Neural progenitor cell (in vitro differentiated cells): ENCODE measurements at places on chromosomes 6 and 20. TPM values are rescaled to one million over a fixed set of nuclear protein-coding genes. Genes with fewer than 3 reads are reported as not detected.

GRCh38 chr6:158011980-158012566 is 30.4 kb downstream of the SYNJ2 start:
- DNase-seq, result no peak

Gene SCRT2
- not detected in 2 replicates for total RNA-seq

Gene OR2B6
- total RNA-seq, result 0.22 TPM in 1 of 2 replicates, not detected in the other

Gene ROMO1
- 135 and 253 TPM in 2 replicates for total RNA-seq

GRCh38 chr6:20566109-20566508 is 31.9 kb downstream of the CDKAL1 start:
- no peak for DNase-seq

GRCh38 chr6:26284537-26285142 is 80.4 kb upstream of the BTN3A2 start:
- peak; percentile 82 for DNase-seq

- DNase-seq, result no peak
Measured at GRCh38 chr6:100121854-100122609, 128.0 kb upstream of the MCHR2 start.

Gene RNF182
- 10.3 and 15.3 TPM in 2 replicates for total RNA-seq

DNA sequence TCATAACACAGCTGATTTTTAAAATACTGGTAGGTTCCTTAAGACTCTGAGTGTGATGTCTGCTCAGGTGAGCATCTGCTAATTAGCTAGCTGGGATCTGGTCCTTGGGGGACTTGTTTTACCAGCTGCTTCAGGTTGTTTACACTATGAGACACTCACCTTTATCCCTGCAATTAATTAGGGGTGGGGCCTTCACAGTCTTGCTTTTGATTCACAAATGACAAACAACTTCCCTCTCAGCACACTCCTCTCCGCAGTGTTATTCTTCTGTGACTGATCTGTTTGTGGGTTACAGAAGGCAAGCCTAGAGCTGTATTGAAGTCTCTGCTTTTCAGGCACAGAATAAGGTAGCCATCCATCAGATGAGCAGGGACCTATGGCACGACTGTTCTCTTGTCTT is 62.0 kb upstream of the CD83 start:
- DNase-seq, result no peak

Gene C6orf141
- 87.2 and 97.2 TPM in 2 replicates for total RNA-seq

- DNase-seq, result no peak
Measured at GRCh38 chr6:116475141-116475540, 14.0 kb downstream of the CALHM6 start.

GRCh38 chr6:15483060-15483459 is 179.8 kb downstream of the DTNBP1 start:
- no peak for DNase-seq

DNA sequence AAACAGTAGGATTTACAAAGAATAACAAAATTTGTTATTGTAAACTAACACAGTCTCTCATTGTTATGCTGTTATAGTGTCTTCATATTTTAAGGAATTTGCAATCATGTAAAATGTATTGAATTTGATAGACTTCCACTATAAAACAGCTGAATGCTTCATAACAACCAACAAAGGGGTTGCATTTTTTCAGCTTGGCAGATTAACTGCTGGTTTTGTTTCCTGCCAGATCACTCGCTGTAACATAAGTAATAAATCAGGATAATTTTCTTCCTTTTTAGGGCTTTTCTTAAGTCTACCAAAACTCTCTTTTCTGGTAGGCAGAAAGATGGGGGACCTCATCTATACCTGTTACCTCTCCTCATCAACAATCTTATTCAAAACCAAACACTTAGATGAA is 169.8 kb downstream of the SAMD5 start:
- no peak for DNase-seq

DNA sequence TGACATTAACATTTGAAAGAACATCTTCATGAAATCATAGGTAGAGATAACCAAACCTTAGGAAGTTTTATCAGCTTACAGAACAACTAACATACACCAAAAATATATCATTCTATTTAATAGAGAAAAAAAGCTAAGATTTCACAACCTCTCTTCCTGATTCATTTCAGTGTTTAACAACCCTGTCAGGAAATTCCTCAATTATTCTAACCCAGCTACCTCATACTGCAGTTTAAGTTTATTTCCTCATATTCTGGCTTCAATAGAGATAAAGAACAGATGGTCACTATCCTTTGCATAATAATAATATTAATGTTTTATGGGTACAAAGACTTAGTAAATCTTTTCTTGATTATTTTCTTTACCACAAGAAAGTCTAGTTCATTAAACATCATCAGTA is 112.9 kb upstream of the HSF2 start:
- no peak for DNase-seq

DNA sequence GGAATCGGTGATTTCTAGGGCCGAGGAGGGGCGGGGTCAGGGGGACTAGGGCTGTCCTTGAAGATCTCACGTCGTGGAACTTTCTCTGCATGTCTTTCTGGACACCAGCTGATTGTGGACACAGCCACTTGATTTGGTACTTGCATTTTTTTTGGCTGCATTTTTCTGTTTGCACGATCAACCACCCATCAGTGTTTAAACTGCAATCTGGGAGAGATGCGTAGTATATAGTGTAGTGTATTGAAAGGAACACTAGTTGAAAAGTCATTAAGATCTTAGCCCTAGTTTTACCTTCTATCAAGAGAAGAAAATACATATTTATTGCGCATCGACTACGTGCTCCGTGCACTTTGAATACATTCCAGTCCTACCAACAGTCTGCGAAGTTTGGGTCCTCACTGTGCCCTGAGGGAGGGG is 657 bp downstream of the NT5DC1 start:
- DNase-seq, result no peak

Gene ELOVL5
- total RNA-seq, result 137 and 185 TPM in 2 replicates

- no peak for DNase-seq
Measured at GRCh38 chr6:152161501-152161900, 354.0 kb downstream of the ESR1 start.

DNA sequence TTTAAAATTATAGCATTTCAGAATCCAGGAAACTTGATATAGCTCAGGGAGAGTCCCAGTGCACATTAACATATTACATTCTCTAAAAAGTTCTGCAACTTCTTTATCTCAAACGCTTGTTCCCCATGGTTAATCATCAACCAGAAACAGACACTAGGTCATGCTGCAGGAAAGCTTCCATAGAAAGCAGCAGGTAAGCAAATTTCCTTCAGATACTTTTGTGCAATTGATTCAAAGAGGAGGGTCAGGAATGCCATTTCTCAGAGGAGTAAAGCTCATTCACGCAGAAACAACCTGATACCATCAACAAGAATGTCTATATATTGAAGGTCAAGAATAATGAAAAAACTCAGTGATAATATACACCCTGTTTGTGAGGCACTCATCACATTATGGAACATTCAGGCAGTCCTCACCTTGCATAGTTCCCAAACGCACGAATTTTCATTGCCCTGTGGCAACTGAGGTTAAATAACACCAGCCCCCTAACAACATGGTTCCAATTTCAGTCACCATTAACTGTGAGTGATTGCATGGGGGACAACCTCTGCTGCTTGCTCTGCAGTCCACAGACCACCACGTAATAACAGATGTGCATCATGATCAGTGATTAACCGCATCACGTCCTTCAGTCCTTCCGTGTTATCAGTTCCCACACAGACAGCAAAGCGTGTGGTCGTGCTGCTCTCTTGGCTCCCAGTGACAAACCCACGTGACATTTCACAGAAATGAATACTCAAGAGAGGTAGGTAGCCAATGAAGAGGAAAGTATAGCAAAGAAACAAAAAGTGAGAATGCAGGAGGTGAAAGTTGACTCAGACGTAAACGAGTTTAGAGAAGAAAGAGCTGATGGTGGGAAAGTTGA is 95.7 kb downstream of the LY86 start:
- no peak for DNase-seq

GRCh38 chr6:66699385-66699784 is 992.4 kb upstream of the EYS start:
- no peak for DNase-seq

DNA sequence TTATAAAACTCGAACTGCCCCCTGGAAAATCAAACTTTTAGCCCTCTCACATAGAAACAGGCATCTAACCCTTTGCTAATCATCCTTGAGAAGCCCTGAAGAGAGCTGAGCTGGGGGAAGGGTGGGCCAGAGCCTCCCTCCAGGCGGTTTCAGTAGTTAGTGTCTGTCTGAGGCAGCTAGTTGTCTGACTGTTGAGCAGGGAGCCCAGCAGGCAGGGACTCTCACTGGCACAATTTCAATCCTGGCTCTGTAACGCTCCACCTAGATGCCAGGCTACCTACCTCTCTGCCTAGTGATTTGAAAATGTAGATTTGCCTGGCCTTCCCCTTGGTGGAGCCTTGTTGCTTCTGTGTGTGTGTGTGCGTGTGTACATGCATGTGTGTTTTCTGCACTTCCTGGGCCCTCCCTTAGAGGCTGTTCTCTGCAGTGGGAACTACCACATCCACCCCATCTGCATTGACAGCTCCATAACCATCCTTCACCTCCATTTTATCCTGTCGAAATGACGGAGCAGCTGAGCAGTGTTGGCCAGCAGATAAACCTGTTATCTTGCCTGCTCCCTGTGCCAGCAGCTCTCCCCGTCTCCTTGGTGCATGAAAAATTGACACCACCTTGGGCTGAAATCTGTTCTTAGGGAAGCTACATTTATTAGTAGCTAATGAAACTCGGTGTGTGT is 69.6 kb upstream of the VSTM2L start:
- DNase-seq, result peak; percentile 31

DNA sequence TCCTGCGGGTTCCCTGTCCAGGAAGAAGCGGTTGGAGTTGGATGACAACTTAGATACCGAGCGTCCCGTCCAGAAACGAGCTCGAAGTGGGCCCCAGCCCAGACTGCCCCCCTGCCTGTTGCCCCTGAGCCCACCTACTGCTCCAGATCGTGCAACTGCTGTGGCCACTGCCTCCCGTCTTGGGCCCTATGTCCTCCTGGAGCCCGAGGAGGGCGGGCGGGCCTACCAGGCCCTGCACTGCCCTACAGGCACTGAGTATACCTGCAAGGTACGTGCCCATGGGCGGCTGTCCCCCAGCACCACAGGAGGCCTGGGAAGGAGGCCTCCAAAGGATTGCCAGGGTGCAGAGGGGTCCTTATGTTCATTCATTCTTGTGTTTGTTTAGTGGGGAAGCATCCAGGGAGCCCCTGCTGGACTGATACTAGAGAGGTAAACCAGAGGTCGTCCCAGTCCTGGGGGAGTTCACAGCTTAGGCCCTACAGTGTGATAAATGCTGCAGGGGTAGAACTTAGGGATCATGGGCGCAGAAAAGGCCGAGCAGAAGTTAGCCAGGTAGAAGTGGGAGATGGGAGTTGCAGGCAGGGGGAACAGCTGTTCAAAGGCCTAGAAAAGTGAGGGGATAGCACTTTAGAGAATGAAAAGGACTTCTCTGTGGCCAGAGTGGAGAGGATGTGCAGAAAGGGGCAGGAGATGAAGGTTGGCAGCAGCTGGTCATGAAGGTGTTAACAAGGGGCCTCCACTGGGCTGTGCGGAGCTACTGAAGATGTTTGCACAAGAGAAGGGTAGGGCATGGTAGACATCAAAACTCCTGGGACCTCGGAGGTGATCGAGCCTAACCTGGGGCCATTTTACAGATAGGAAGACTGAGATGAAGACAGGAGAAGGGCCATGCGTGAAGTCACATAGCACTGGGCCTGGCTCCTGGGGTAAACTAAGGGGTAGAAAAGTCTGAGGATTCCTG is 7.8 kb downstream of the TRIB3 start:
- DNase-seq, result no peak

DNA sequence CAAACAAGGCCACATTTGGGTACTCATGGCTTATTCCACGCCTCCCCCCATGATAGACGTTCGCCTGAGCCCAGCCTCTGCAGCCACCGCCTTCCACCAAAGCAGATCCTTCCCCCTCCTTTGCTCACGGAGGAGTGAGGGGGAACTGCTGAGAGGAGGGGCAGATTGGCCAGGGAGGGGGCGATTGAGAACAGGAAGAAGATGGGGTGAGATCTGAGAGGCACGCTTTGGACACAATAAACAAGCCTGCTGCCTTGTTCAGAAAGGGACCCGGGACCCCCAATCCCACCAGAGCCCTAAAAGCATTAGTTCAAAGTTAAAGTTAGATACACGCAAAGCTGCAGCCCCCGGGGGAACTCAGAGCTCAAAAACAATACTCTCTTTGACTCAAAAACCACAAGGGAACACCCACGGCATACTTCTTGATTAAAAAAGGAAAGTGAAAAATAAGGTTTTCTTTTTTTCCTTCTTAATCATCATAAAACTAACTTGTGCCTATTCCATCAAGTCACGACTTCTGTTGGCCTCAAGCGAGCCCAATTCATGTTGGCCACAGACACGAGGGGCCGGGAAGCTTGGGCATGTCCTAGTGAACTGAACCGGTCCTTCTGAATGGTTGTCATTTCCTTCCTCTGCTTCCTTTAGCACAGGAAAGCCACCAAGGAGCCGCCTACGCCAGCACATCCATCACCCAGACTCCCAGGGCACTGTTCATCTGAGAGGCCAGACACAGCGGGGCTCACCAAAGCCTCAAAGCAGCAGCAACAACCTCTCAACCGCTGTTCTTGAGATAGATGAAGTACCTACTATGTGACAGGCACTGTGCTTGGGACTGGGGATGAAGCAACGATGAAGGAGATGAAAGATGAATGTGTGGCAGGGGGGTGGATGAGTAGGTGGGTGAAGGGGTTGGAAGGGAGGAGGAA is 44.7 kb downstream of the NFATC2 start:
- no peak for DNase-seq

- DNase-seq, result no peak
Measured at GRCh38 chr6:138036111-138036510, 71.1 kb downstream of the PERP start.

Gene PKHD1
- total RNA-seq, result 0.03 and 0.04 TPM in 2 replicates

Gene GCNT2
- total RNA-seq, result 34.7 and 48.4 TPM in 2 replicates

Gene GPR63
- 13.2 and 18.2 TPM in 2 replicates for total RNA-seq

GRCh38 chr6:167524261-167525111 is 199.6 kb downstream of the TTLL2 start:
- no peak for DNase-seq

Gene HAO1
- total RNA-seq, result not detected in 2 replicates

GRCh38 chr6:80454197-80454596 is 347.7 kb downstream of the BCKDHB start:
- DNase-seq, result no peak

Gene PLN
- total RNA-seq, result not detected in 2 replicates

DNA sequence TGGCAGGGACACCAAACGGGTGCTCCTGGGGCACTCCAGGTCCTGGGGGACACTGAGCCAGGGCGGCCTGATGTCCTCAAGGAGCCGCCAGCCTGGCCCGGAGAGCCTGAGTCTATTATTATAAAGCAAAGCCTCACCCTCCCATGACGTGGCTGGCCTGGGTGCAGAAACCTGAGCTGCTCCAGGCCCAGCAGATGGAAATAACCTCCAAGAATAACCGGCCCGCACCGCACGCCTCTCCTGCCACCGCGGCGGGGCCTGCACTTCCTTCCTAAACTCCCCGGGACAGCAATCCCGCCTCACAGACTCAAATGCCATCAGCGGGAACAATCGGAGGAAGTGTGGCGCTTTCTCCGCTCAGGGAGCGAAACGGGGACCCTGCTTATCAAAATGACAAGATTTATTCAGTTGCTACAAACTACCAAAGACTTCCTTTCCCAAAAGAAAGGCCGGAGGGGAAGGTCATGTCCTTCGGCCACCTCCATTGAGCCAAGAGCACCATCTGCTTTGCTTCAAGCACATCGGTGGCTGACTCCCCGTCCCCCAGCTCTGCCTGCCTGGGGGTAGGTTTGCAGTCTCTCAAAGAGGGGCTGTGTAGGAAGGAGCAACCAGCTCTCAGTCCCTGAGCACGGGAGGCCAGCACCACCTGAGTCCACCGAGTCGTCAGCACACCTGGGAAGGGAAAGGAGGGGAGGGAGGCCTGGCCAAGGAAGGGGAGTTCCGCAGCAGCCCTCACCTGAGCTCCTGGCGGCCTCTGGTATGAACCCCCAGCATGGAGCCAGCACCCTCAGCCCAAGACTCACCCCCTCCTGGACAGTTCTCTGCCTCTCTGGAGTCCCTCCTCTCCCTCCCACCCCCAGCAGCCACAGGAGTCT is 78.6 kb upstream of the QKI start:
- no peak for DNase-seq
